ENCODE measurements at places on chromosomes 6 and 20.

- DNase-seq, result no peak
These were observed 80.7 kb downstream of the UST start for GRCh38 chr6:148827416-148828045.

GRCh38 chr20:19889011-19889953 is 127.9 kb upstream of the NAA20 start:
- DNase-seq, result peak; percentile 77

GRCh38 chr6:97885325-97885724 is 602.3 kb upstream of the MMS22L start:
- no peak for DNase-seq

DNA sequence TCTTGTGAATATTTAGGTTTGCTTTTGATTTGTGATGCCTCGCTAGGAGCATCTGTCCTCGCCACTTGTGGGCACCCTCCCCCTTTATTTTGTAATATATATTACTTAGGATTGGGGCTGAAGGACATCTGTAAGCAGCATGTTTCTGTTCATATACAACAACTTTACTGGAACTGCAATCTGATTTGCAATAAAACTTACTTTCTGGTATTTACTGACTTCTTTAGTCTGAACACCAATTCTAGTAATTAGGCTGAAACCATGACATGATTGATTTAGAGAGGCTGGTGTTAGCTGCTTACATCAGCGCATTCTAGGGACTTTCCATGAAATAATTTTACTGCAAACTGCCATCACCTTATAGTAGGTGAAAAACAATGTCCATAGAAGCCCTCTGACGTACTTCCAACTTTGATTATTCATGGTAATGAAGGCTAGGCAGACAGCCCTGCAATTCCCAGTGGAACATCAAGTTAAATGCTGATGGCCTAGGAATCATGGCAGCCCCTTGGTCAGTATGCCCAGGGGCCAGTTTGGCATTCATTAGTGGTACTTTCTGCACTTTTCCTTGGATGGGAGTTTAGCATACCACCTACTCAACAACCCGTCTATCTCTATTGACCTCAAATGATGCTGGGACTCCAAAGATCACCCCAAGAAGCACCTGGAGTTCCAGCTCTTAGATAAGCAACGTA is 132.9 kb upstream of the MCHR2 start:
- no peak for DNase-seq

DNA sequence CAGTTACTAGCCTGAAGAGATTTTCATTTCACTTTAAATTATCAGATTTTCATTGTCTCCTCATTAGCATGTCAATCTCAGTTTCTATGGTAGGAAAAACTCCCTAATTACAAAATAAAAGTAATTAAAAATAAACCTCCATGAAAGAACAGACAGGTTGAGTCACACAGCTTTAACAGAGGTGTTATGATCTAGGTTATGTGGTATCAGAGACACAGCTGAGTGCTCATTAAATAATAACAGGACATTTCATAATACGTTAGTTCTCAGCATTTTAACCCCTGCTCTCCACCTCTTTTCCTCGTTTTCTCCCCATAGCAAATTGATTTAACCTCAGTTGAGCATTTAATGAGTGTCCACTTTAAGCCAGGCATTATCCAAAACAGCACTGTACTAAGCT is 21.9 kb downstream of the TPBG start:
- DNase-seq, result no peak

- no peak for DNase-seq
These were observed 21.9 kb upstream of the SGK2 start for GRCh38 chr20:43536817-43537440.

DNA sequence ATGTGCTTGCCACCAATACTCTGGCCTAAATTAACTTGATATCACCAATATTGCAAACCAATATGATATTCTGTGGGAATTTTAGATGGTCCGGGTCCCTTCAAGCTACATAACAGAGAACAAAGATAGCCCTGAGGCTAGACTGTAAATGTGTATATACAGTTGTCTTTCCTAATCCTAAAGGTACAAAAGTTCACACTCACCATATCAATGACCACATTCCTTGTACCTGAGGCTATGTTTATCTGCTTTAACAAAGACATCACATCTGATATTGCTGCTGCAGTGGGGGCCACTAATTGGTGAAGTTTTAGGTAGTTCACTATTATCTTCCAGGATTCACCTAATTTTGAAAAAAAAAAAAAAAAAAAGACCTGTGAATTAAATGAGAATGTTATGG is 38.6 kb upstream of the VGLL2 start:
- no peak for DNase-seq

GRCh38 chr6:155171109-155171746 is 92.6 kb upstream of the CLDN20 start:
- DNase-seq, result peak; percentile 72

- DNase-seq, result no peak
These were observed 317.6 kb downstream of the PRKN start for GRCh38 chr6:162409741-162410691.

DNA sequence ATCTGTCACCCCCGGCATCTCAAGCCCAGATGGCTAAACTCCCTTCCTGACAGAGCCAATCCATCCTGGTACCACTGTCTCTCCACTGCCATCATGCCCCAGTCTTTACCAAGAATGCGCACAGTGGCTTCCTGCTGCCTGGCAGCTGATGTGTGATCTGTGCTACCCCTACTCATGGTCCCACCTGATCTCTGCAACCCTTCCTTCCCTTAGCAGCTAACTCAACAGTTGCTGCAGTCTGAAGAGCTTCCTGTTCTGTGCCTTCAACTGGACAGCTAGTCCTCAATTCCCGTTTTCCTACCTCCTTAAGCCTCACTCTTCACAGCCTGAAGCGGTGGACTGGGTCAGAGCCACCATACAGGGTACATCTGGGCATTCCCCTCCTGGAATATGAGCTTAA is 7.6 kb upstream of the FAM83C start:
- no peak for DNase-seq

DNA sequence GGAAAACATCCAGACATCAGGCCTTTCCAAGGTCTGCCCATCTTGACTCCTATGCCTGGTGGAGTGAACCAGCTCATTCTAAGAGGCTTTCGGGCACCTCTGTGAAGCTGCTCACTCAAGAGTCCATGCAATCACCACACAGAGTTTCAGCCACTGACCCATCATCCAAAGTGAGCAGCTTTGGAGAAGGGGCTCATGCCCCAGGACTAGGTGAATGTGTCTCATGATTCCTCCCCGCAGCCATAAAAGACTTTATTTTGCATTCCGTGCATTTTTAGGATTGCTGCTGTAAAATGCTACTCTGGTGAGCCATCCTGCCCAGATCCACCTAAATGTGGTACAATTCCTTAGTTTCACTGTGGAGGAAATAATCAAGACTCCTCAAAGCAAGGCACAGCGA is 44.5 kb upstream of the EZR start:
- DNase-seq, result no peak

GRCh38 chr6:68777956-68778355 is 142.9 kb downstream of the ADGRB3 start:
- no peak for DNase-seq

DNA sequence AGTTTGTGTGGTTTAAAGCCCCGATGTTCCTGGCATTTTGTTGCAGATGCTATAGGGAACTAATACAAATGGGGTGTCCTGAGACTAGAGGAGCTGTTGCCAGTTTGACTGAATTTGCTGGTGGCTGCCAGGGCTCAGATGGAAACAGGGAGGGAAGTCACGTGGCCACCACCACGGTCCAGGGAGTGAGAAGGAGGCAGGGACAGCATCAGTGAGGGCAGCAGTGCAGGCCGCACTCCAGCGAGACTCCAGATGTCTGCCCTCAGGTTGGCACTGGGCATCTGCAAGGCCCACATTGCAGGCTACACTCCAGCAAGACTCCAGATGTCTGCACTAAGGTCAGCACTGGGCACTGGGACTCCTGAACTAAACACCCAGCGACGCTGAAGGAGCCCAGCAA is 86.2 kb downstream of the RAMACL start:
- DNase-seq, result peak; percentile 46

- no peak for DNase-seq
These were observed 87.0 kb upstream of the RNF24 start for GRCh38 chr20:4102381-4102780.

GRCh38 chr6:170147832-170148708 is 142.8 kb downstream of the DLL1 start:
- peak; percentile 56 for DNase-seq

DNA sequence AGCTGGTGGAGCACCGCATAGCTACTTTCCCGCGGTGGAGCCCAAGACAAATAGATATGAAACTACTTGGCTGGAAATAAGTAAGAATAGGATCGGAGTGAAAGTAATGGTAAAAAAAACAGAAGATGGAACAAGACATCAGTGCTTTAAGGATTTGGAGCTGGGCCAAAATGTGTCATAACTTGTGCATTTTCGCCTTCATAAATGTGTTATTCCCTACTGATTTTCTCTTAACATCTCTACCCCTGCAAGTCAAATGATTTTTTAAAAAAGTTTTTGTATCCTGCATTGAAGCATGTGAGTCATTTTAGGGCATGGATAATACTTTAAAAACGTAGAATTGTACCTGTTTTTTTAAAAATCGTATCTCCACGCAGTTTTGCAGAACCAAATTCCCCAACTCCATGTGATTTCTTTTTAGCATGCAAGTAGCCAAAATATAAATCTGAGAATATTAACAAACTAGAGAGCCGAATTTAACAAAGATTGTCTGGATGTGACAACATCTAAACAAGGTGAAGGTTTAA is 882 bp upstream of the FAM184A start:
- no peak for DNase-seq

DNA sequence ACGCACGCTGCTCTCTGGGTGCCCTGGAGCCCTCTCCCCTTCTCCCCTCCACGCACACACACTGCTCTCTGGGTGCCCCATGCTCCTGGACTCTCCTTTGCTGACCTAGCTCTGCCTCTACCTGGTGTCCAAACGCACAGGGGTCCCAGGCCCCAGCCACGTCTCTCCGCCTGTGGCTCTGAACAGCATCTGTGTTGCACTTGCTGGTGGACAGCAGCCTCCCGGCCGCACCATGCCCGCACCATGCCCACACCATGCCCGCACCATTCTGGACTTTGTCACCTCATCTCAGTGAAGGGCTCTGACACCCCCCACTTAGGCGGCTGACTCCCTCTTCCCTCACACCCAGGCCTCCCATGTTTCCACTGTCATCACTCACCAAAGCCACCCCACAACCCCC is 21.8 kb downstream of the TCFL5 start:
- DNase-seq, result no peak

DNA sequence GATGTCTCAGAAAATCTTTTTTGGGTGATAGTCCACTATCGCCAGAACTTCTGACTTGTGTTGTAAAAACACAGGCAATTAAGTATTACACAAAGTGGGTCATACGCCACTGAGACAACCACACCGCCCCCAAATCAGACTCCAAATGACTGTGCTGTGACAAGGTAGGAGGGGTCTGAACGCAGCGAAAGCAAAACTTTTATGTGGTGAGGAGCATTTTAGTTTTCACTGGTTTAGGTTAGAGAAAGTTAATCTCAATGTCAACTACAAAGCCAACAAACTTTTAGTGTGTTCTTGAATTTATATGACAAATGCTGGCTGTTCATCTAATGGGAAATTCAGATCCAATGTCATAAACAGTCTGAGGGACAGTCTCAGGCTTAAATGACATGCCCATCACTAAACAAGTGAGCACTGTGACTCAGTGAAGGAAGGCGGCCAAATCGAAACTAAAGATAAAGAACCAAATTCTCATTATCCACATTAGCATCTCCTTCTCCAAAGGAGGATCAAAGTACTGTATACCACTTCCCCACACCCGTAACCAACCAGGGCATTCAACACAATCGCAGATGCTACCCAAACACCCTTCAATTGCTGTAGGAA is 186.7 kb downstream of the GJA10 start:
- DNase-seq, result no peak

- no peak for DNase-seq
These were observed 195.4 kb downstream of the CDC5L start for GRCh38 chr6:44582930-44583329.

DNA sequence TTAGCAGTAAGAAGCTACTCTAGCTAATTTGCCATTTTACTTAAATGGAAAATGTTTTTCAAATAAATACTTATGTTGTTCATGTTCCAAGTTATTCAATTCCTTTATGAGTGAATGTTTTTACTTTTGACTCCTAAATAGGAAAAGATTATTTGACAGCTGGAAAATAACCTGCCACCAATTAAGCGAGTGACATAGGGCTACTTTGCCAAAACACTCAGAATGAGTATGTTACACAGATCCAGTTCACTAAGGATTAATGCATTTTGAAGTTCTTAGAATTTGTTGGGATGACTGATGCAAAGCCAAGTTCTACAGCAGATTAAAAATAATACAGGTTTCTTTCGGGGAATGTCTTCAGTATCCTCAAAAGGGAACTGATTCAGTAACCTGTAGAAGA is 144.4 kb downstream of the ADGRG6 start:
- no peak for DNase-seq

- DNase-seq, result no peak
These were observed 4.7 kb downstream of the ZMYND8 start for GRCh38 chr20:47351643-47352331.

GRCh38 chr6:149327638-149328037 is 10.1 kb downstream of the TAB2 start:
- no peak for DNase-seq

DNA sequence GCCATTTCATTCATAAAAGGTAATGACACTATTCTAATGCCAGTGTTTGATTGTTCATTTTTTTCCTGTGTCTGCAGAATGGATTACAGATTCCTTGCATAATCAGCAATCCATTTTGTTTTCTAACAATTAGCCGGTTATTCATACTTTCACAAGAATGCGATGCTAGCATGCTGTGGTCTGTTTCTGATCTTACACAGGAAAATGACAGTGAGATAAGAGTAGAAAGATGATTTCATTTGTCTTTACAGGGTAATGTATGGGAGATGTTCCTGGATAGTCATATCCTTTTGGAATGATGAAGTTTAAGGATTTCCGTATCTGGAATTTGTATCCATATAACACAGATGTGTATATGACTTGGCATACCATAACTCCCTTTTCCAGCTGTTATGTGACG is 207.3 kb downstream of the FARS2 start:
- no peak for DNase-seq

All from sigmoid colon (tissue), 7 donors.